ENCODE measurements at places on chromosomes 1 and 21. TPM values are rescaled to one million over a fixed set of nuclear protein-coding genes. Genes with fewer than 3 reads are reported as not detected.

CAMK2N1 gene
- total RNA-seq, result not detected

CFAP126 gene
- total RNA-seq, result not detected

PTGFR gene
- total RNA-seq, result not detected

GRCh38 chr1:202029171-202029665 is 18.8 kb downstream of the ELF3 start:
- DNase-seq, result no peak

DNA sequence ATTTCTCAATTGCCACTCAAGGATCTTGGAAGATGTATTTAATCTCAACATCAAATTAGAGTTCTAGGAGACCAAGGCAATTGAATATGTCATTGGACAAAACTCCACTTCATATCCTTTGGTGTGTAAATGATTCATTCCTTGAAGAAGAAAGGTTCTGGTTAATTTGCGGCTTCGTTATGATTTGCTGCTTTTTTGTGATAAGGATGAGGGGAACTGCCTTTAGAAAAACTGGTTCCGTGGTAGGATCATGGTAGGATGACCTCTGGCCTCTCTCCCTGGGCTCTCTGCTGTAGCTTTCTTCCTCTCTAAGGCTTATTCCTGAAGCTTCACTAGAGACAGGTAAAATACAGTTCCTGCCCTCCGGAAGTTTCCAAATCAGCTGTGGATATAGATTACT is 51.5 kb upstream of the ERRFI1 start:
- DNase-seq, result no peak

DNA sequence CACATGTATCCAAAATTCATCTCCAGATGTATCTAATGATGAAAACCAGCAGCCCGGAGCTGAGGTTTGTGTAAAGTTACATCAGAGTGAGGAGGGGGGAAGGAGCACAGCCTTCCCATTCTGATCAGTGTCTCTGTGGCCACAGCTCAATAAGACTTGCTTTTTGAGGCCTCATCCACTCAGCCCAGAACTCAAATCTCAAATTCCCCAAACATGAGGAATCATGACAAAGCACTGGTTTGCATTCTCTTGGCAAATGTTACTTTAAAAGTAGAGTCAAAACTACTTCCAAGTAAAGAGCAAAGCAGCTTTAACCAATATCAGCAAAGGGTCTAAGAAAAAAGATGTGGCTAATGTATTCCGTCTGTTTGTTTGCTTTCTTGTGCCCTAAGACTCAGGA is 30.9 kb downstream of the CCN1 start:
- no peak for DNase-seq

DNA sequence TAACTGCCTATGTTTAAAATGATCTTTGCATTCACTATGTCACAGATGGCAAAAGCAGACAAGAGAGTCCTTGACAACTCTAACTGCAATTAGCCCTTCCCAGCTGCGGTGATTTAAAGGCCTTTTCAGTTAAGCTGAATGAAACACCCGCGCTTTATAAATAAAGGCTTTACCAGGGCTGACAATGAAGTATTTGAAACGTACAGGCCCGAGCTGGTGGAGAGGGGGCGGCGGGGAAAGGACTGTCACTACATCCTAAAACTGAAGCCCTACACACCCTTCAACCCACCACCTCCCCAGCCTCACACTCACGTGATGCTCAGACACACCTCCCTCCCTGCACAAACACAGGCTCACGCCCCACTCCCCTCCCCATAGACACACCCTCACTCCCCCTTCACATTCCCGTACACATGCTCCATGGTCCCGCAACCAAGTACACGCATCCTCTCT is 45.5 kb downstream of the GRIK3 start:
- no peak for DNase-seq

GRCh38 chr1:36359383-36359782 is 26.3 kb downstream of the STK40 start:
- no peak for DNase-seq

TDRD5 gene
- total RNA-seq, result not detected

- no peak for DNase-seq
These were observed 2.3 kb upstream of the TCP10L start for GRCh38 chr21:32587651-32588050.

MYCL gene
- total RNA-seq, result 1.3 TPM

LCE3D gene
- not detected for total RNA-seq

DNA sequence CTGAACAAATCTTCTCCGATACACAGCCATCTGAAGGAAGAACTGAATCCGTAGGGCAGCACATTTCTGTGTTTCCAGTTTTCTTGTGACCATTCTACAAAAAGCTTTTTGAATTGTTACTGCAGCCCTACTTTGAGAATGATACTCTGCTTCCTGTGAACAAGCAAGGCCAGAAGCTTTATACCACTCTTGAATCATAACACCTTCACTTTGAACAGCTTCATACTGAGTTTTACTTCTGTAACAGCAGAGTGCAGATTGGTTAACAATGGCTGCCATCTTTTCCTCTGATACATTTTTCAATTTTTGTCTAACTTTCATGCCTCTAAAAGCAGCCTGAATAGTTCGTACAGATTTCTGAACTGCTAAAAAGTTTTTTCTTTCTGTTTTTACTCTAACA is 33.6 kb upstream of the F13B start:
- DNase-seq, result no peak

DNA sequence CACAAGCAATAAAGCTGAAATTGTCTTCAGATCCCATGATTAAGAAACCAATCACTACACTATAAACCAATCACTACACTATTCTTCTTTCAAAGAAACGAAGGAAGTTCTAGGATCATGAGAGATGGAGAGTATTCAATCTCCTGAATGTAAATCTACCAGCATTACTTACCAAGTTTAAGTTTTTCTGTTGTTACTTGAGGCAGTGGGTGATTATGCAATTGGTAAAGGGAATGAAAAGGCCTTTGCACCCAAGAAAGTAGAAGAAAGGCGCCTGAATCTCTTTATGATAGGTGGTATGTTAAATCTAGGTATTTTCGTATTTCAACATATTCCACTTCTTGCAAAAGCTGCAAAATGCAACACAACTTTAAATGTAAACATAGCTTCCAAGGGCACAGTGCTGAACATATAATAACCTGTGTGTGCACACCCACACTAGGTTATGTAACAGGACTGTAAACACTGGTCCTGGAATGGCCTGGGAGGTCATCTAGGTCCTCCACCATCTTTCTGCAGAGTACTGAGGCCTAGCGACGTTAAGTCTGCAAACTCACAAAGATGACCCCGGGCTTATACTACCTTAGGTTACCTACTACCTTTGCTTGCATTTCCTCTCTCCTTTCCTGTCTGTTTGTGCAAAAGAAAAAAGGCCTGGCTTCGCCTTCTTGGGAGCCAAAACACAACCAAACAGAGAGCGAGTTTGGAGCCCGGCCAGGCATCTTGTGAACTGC is 1.1 kb upstream of the UAP1 start:
- peak; percentile 7 for DNase-seq

- DNase-seq, result no peak
These were observed 13.2 kb upstream of the SSX2IP start for GRCh38 chr1:84703431-84703830.

FCRLA gene
- total RNA-seq, result 409 TPM

AMY1B gene
- total RNA-seq, result not detected

DNA sequence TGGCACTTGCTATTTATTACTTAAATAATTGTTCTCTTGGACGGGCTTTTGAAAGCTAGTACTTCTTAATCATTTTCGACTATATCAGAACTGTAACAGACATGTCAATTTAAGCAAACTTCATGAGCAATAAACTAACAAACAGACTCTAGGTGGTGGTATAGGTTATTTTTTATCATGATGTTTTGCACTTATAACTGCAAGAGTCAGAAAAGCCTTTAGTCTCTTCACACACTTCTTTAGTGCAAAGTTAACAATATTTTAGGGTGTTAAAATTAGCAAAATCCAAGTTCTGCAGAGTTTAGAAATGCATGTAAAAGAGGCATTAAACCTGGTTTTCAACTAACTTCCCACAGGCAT is 2.2 kb downstream of the NRIP1 start:
- DNase-seq, result no peak

AADACL4 gene
- total RNA-seq, result not detected

PIGR gene
- total RNA-seq, result 0.17 TPM

DNA sequence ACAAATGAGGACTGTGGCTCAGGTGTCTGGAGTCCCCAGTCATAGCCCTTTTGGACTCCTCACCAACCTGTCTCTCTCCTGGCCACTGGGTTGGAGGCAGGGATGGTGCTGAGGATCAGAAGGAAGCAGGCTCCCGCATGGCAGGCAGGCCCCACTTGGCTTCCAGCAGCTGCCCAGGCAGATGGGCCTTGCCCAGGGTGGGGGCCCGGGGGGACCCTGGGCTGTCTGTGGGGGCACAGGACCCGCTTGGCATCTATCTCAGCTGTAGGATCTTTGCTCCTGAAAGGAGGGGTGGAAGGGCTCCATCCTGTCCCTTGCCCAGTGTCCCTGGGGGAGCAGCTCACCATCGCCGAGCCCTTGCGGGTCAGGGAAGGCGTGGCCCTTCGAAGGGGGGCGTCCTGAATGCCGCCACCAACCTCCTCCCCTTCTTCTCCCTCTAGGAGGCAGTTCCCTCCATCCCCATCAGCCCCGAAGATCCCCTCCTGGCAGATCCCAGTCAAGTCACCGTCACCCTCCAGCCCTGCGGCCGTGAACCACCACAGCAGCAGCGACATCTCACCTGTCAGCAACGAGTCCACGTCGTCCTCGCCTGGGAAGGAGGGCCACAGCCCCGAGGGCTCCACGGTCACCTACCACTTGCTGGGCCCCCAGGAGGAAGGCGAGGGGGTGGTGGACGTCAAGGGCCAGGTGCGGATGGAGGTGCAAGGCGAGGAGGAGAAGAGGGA is 154.5 kb downstream of the PEX14 start:
- DNase-seq, result no peak

DNA sequence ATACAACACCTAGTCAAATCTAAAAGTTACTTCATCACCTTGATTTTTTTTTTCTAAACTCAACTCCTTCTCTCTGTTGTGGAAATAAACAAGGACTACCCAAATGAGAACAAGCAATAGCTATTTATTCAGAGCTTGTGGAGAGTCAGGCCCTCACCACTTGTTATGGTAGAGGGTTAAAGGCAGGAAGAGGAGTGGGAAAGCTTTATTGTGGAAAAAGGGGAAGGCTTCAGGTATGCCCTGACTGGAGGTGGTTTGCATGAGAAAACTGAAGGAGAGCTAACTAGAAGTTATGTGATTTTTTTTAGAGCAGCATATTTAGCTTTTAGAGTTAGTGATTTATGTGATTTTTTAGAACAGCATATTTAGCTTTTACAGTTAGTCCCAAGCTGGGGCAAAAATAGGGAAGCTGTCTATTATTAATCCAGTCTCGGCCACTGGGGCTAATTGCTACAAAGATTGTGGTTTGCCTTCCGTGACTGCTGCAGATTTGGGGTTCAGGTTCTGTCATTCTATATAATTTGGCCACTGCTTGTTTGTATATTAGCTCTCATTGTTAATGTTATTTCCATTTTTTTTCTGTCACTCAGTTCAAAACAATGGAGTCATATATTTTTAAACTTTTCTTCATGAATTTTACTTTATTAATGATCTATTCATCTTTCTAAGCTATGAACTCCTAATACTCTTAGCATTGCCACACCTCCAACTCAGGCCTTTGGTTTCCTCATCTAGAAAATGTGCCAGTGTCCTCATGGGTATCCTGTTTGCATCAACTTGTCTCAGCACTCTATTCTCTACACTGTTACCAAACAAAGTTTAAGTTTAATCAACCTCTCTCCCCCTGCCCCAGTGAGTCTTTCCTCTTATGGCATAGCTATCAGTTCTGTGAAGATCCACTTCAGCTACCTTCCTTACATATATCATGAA is 713.0 kb downstream of the BRINP3 start:
- no peak for DNase-seq

DNA sequence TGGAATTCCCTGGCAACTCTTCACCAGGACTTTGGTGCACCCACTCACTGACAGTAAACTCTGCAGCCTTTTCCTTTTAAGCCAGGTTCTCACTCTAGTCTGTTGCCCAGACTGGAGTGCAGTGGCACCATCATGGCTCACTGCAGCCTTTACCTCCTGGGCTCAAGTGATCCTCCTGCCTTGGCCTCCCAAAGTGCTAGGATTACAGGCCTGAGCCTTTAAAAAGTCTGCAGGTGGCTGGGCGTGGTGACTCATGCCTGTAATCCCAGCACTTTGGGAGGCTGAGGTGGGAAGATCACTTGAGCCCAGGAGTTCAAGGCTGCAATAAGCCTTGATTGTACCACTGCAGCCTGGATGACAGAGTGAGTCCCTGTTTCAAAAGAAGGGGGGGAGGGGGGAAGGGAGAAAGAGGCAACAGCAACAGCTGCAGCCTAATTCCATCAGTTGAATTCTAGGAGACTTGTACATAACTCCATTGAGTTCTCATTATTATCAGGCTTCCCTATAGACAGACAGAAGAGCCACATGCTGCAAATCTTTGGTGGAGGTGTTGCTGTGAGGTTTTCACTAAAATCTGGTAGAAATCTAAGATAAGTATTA is 8.1 kb upstream of the HNRNPR start:
- no peak for DNase-seq

Data from OCI-LY7 (cell line).